ENCODE measurements at places on chromosomes 3 and 15.
A peak's percentile ranks its signal among the peaks of the same experiment; 100 is the strongest.

- DNase-seq = no peak
Measured at GRCh38 chr3:114725966-114726365, 421.1 kb downstream of the ZBTB20 start.

GRCh38 chr3:118973050-118973449, 61.6 kb downstream of the IGSF11 start:
- DNase-seq = no peak

- peak; percentile 85 for DNase-seq
Measured at GRCh38 chr3:25573386-25574171, 91.1 kb downstream of the TOP2B start.

GRCh38 chr3:11037241-11037873, 44.8 kb downstream of the SLC6A1 start:
- DNase-seq = no peak

DNA sequence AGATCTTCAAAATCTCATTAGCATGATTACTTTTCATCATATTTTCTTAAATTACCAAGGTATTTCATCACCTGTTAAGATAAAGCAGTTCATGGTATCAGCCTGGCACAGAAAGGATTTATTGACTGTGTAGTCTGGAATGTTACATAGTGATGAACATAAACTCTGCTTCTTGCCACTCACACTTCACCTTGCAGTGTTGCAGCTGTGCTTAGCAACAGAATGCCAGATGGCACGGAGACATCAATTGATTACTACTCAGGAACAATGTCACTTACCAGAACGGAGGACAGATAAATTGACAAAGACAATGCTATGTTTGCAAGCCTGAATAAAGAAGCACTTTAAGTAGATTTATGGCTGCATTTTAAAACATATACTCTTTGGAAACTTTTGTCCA, 15.0 kb upstream of the BCHE start:
- no peak for DNase-seq
